ENCODE measurements at places on chromosomes 11 and 22.

DNA sequence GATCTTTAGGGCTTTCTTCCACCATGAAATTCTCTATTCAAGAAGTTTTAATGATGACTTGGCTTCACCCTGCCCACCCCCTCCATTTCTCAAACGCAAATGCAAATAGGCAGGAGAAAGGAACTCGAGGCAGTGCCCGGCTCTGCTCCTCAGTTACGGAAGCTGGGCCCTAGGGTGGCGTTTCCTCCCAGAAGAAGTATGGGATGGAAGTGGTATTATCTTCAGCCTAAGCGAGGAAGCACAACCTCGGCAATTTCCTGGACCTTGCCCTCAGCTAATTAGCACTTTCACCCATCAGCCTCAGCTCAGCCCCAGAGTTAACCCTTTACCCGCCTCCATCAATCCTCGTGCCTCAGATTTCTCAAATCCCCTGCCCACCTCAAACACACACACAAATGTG lies 58.2 kb upstream of the LRRC55 start:
- DNase-seq: no peak

DNA sequence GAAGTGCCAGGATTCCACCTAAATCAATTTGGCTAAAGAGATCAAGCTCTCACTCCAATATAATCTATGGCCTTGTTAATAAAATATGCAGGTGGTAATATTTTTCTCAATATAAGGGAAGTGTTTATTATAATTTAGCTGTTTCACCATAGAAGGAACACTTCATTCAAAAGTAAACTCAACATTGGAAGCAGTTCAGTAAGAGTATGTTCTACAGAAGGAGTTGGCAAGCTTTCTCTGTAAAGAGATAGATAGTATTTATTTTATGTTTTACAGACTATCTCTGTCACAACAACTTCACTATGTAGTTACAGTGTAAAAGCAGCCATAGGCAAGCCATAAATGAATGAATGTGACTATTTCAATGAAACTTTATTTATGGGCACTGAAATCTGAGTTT lies 313.6 kb upstream of the ANO3 start:
- DNase-seq: no peak

DNA sequence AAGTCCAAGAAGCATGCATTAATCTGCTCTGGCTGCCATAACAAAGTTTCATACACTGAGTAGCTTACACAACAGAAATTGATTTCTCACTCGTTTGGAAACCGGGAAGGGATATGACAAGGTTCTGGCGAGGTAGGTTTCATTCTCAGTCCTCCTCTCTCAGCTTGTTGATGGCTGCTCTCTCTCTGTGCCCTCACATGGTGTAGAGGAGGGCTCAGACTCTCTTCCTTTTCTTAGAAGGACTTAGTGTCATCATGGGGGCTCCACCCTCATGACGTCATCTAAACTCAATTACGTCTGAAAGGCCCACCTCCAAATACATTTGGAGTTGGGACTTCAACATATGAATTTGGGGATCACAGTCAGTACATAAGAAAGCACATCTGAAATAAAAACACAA lies 18.6 kb downstream of the GLYATL1 start:
- no peak for DNase-seq

GRCh38 chr11:87966694-87967093 lies 208.5 kb downstream of the RAB38 start:
- DNase-seq: no peak

GRCh38 chr11:61035526-61035835 lies 64.0 kb downstream of the CD6 start:
- no peak for DNase-seq

DNA sequence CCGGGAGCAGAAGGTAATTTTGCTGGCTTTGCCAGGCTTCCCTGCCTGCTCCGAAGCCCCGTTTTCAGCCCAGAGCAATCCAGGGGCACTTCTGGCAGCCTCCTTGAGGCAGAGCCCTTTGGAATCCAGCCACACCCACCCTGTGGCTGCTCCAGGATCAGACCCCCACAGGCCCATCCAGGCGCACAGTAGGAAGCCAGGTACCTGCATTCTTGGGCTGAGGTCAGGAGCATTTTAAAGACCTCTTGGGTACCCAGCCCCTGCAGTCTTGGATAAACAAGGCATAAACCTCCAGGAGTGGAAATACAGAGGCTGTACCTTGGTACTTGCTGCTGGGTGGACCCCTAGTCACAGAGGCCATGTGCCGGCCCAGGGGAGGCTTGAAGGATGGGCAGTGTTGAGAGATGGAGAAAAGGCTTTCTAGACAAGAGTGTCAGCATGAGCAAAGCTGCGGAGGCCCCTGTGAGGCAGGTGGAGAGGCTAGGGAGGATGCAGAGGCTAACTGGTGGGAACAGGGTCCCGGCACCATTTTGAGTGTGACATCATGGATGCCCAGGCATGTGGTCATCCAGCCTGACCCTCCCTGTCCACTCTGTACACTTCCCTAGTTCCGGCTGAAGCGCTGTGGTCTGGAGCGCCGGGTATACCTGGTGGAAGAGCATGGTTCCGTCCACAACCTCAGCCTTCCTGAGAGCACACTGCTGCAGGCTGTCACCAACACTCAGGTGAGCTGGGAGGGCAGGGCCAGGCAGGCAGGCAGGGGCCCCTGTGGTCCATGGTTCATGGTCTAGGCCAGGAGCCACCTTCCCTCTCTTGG lies 3.9 kb downstream of the MUS81 start:
- DNase-seq: no peak

DNA sequence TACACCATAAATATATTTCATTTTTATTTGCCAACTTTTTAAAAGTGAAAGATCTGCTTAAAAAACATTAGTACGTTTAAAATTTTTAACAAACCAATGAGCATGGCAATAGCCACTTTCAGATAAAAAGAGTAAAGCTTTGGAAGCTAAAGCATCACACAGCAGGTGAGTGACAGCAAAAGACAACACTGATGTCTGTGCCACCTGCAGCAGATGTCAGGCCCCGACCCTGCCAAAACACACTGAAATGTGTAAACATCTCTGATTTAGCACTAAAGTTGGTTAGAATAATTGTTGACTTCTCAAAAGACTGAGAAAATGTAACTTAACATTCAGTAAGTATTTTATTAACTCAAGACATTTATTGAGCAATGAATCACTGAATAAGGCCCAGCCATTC lies 232.9 kb downstream of the DLG2 start:
- DNase-seq: no peak

- no peak for DNase-seq
Observed at GRCh38 chr22:46309526-46310085, 12.9 kb downstream of the GTSE1 start.

DNA sequence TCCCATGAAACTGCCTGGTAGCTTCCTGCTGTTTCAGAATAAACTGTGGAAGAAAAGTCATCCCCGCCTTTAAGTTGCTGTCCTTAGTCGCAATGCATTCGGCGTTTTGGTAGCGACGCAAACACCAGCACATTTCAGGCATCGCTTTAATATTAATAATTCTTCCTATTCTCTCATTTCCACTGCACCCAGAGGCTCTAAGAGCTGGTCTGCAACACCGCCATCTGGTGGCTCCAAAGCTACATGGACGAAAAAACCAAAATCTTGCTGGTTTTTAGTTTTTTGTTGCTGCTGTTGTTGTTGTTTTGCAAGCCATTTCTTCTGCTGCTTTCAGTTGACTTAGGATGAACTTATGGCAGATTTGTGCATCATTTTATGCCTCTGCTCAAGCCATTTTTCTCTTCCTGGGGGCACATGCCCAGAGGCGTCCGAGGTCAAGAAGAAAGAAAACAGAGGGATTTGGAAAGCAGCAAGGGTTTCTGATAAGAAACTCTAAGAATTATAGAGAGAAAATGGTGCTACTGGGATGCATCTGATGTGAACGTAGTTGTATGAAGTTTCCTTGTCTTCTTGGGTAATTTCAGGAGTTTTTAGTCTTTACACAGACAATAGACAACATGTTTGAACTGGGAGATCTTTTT lies 345.4 kb upstream of the KIRREL3 start:
- no peak for DNase-seq
